ENCODE measurements at places on chromosomes 1 and 21.

- no peak for DNase-seq
Measured at GRCh38 chr1:54614563-54614962, 8.8 kb downstream of the FAM151A start.

- no peak for DNase-seq
Measured at GRCh38 chr1:60863131-60863530, 219.2 kb upstream of the NFIA start.

- no peak for DNase-seq
Measured at GRCh38 chr1:25952841-25953401, 44.9 kb downstream of the PAFAH2 start.

DNA sequence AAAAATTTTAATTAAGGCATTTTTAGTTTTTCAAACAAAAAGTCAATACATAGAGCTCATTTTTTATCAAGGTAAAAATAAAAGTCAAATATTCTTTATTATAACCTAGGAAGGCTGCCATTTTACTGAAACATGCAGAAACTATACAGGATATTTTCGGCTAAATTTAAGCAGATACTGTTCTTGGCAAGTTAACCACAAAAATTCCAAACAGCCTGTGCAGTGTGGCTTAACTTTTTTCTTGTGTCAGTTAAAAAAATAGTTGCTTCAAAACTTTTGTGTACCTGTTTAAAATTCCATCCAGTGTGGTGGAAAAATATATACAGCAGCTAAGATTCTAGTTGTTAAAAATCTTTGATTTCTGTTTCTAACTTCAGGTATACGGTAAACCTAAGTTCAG is 135.0 kb downstream of the ATP5PO start:
- DNase-seq = no peak

- DNase-seq = no peak
Measured at GRCh38 chr1:173050865-173051264, at the start of gene TNFSF18. Gene TNFSF18, minus strand, starts transcription at chr1:173050941. Its CDS starts 45 bp downstream, at chr1:173050896.

Measured in NCI-H187 (cell line).